ENCODE measurements at places on chromosomes 1 and 21. TPM values are rescaled to one million over a fixed set of nuclear protein-coding genes. Genes with fewer than 3 reads are reported as not detected.

DNA sequence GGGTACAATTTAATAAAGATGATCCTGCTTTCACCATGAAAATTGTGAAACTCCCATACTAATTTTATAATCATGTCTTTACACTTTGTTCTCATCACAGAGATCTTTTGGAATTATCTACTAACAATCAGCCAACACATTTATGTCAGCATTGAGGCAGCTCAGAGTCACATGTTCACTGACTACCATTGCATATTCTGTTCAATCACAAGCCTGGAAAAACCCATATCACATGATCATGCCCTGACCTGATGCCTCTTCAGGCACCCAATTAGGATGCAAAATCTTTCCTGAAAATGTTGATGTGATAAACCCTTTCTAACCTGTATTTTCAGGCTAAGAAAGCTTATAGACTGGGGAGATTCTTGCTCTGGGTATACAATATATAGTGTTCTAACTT lies 21.6 kb upstream of the RASAL2 start:
- DNase-seq, result no peak

GRCh38 chr1:26288311-26288941 lies 8.5 kb downstream of the SH3BGRL3 start:
- no peak for DNase-seq

DNA sequence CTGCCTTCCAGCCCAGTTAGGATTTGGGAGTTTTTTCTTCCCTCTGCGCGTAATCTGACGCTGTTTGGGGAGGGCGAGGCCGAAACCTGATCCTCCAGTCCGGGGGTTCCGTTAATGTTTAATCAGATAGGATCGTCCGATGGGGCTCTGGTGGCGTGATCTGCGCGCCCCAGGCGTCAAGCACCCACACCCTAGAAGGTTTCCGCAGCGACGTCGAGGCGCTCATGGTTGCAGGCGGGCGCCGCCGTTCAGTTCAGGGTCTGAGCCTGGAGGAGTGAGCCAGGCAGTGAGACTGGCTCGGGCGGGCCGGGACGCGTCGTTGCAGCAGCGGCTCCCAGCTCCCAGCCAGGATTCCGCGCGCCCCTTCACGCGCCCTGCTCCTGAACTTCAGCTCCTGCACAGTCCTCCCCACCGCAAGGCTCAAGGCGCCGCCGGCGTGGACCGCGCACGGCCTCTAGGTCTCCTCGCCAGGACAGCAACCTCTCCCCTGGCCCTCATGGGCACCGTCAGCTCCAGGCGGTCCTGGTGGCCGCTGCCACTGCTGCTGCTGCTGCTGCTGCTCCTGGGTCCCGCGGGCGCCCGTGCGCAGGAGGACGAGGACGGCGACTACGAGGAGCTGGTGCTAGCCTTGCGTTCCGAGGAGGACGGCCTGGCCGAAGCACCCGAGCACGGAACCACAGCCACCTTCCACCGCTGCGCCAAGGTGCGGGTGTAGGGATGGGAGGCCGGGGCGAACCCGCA lies at the start of gene PCSK9:
Gene PCSK9, plus strand, starts transcription at position 207 of the 741 bp plus-strand sequence. Its CDS starts 290 bp downstream, at position 497.
- DNase-seq, result no peak

DNA sequence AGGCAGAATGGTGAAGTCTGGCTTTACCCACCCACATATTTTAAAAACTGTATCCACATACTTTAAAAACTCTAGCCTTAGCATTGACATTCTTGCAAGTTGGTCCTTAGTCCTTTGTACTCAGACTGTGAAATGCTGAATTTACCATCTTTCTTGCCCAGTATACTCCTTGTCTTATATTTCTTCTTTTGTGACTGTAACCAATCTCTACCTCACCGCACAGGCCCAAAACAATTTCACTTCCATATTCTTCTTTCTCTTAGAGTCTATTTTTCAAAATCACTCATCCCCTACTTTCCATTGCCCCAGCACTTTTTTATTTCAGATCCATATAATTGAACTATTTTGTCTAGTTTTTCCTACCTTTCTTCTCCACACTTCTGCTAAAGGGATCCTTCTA lies 892.4 kb upstream of the B3GALT2 start:
- DNase-seq, result no peak

DNA sequence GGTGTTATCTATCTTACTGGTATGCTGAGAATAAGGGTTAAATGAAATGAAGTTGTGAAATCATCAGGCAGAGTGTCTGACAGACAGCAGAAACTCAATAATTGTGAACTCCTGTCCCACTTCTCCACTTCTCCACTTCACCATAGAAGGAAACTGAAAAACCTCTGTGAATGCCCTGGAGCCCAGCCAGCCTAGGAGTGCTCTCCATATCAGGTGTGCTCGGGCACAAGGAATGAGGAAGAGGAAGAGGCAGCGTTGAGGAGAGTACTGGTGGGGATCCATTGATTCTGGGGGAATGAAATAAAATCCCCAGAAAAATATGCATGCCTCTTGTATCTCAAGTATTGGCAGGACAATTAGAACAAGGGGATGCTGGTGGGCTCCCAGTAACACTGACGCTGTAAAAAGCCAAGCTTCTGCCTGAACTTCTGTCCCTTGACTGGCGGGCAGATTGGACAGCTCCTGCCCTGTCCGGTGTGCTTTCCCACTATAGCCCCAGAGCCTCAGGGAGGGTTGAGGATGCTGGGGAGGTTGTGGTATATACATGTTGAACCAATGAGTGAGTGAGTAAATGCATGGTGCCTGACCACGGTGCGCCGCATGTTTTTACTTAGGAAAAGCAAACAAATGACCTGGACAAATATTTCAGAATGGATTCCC lies 47.7 kb downstream of the NMNAT2 start:
- DNase-seq, result no peak

- no peak for DNase-seq
These were observed 57.3 kb downstream of the SMYD2 start for GRCh38 chr1:214338212-214338611.

DNA sequence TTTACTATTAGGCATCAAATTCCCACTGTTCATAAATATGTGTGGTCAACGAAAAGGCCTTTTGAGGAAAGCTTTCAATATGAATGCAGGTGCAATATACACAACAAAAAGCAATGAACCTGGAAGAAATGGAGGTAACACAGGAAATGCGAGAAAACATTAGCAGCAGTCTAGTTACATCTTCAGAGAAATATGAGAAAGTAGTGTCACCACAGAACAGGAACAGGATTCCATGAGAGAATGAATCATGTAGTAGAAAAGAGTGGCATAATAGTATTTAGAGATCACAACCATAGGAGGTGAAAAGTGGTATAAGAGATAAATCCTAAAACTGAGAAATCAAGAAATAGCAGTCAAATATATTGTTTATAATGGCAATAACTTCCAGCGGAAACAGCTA lies 103.7 kb downstream of the AK5 start:
- DNase-seq, result no peak

The LRIG2 gene
- 16.5 TPM for polyA plus RNA-seq

All from renal cortex interstitium (tissue), 15 donors.